ENCODE measurements at places on chromosomes 6 and 20. TPM values are rescaled to one million over a fixed set of nuclear protein-coding genes. Genes with fewer than 3 reads are reported as not detected.

SLC25A27 gene
- total RNA-seq, result 11.6 TPM

LY6G5C gene
- 0.48 TPM for total RNA-seq

MATN4 gene
- not detected for total RNA-seq

NKX2-2 gene
- total RNA-seq, result 1.4 TPM

RSPO3 gene
- 1.2 TPM for total RNA-seq

TBX18 gene
- total RNA-seq, result 43.6 TPM

PHF1 gene
- 17.3 TPM for total RNA-seq

DNAJC5 gene
- total RNA-seq, result 25.5 TPM

SLC22A7 gene
- not detected for total RNA-seq
